ENCODE measurements at places on chromosomes 2 and 18.

- no peak for DNase-seq
Observed at GRCh38 chr18:55314615-55315237, 273.3 kb downstream of the TCF4 start.

- DNase-seq = no peak
Observed at GRCh38 chr2:33484042-33484621, 7.7 kb downstream of the RASGRP3 start.

- DNase-seq = no peak
Observed at GRCh38 chr2:25514043-25514637, 159.2 kb downstream of the DTNB start.

GRCh38 chr2:178066890-178067669 lies 5.5 kb downstream of the PDE11A start:
- no peak for DNase-seq

DNA sequence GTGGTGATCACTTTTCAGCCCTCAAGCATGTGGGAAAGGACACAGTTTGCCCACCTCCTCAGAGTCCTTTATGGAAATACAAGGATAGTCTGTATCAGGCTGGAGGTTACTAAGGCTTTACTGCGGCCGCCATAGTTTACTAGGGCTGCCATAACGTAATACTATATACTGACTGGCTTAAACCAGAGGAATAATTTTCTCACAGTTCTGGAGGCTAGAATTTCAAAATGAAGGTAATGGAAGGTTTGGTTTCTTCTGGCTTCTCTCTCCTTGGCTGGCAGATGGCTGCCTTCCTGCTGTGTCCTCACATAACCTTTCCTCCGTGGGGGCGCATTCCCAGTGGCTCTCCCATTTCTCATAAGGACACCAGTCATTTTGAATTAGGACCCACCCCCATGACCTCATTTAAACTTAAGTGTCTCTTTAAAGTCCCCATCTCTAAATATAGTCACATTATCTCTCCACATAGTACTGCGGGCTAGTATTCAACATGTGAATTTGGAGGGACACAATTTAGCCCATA lies 12.5 kb upstream of the ATIC start:
- no peak for DNase-seq

DNA sequence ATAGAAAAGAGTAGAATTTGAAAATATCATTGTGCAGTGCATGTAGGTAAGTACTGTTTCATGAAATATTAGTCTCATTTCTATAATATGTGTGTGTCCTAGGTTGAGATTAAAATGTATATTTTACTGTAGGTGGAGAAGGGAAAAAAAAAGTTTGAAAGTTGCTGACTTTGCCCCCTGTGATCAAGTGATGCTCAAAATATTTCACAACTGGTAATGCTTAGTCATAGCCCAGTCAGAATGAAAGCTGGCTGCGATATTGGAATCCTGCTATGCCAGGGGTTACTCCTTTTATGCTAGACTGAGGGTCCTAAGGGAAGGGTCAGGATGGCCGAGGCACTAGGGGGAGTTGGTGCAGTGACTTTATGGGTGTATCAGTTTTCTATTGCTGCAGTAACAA lies 19.5 kb upstream of the CFAP36 start:
- DNase-seq = no peak

DNA sequence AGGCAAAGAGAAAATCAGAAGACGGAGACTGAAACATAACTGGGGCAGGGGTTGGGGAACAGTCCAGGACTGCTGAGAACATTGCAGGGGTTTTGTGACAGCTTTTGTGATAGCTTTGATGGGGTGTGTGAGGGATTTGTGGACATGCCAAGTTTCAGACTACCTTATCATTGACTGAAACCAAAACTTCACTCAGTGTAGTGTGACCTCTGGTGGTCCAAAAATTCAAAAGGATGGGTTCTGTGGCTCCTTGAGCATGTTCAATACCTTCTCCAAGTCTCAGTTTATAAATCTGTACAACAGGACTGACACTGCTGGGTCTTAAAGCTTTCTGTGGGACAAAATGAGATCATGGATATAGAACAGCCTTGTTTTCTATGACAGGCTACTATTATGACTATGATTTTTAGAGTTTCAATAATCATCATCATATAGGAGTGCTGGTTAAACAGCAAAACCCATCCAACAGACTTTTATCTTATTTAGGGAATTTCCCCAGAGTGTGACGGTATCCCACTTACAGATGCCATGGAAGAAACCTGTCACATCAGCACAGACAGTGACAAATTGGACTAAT lies 259.2 kb upstream of the SLC14A2 start:
- DNase-seq = no peak

- DNase-seq = no peak
Observed at GRCh38 chr2:217231212-217231611, 371.3 kb upstream of the TNP1 start.

GRCh38 chr2:108293850-108294249 lies 5.2 kb downstream of the SULT1C2 start:
- no peak for DNase-seq

Data from SK-N-MC (cell line).